CD8-positive, alpha-beta memory T cell (primary cell): ENCODE measurements at places on chromosomes 5 and 9. TPM values are rescaled to one million over a fixed set of nuclear protein-coding genes. Genes with fewer than 3 reads are reported as not detected.

C9 gene
- total RNA-seq: not detected

PPIP5K2 gene
- total RNA-seq: 55.7 TPM

MEIKIN gene
- total RNA-seq: not detected

STXBP1 gene
- total RNA-seq: 15.2 TPM

UAP1L1 gene
- 15.5 TPM for total RNA-seq

PTCH1 gene
- 7.1 TPM for total RNA-seq

RORB gene
- not detected for total RNA-seq

NUTM2G gene
- not detected for total RNA-seq

PHF24 gene
- 0.04 TPM for total RNA-seq
